DMS 273 treated with DMSO at 0.1 percent for 48 hours (cell line): ENCODE measurements at places on chromosomes 7 and 10.

GRCh38 chr10:106226142-106226541 lies 938.4 kb downstream of the SORCS1 start:
- DNase-seq = no peak

- DNase-seq = no peak
These were observed 223.5 kb upstream of the PHYHIPL start for GRCh38 chr10:58952747-58953466.

DNA sequence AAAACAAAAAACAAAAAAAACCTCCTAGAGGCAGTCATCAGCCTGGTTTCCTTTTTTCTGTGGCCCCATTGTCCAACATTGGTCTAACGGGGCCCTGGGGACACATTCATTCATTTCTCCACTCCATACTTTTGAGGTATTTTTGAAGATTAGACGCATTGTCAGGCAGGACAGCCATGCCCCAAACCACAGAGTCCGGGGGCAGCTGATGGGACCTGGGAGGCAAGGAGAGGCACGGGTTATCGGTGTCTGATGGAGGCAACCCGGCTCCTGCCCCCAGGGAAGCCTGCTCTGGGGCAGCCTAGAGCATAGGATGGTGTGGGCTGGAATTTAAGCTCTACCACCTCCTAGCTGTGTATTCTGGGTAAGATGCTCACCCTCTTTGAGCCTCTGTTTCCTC lies 6.5 kb upstream of the RABGEF1 start:
- no peak for DNase-seq

DNA sequence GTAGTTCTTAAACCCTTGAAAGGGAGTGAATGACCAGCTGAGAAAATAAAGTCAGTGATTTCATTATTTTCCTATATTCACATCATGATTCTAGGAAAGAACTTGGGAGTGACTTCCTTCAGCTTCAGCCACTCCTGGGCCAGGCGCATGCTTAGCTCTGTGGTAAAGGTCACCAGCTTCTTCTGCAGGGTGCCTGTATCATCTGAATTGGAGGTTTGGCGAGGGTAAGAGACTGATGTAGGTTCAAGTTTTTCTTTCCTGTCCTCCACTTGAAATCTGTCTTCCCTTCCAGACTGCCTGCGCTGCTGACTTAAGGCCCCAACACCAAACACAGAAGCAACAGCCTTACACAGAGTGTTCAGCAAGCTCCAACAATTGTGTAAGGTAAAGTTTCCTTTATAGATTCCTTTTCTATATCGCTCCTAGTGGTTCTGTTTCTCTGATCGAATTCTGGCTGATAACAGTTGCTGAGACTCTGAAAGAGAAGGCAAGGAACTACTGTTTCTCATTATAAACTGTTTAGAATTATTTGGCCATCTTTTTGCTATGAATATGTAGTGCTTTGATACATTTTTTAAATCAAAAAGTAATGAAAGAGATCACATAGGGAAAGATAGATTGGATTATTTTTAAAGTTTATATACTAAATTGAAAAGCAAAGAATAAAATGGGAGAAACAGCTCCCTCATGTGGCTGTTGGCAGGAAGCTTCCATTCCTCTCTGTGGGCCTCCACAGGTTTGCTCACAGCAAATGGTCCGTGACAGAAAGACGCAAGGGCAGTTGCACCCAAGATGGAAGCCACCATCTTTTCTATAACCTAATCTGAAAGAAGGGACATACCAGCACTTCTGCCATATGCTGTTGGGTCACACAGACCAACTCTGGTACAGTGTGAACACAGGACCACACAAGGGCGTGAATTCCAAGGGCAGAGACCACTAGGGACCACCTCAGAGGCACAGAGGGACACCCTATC lies 14.0 kb downstream of the GATAD1 start:
- peak; percentile 41 for DNase-seq

GRCh38 chr7:107506674-107507339 lies 37.0 kb downstream of the GPR22 start:
- peak; percentile 60 for DNase-seq

DNA sequence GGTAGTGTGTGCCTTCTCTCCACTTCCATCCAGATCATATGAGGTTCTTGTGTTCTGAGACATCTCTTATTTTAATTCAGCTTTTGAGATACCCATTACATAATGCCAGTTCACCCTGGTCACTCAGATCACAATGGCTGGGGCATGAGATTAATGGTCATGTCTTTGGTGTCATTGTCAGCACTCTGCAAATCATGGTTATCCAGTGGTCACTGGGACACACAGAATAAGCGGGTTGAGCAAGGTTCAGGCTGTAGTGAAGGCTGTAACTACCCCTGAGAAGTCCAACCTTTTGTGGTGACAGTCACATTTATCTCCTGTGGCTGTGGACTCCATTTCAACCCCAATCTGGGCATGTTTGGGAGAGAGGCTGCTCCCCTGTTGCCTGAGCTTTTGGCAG lies 35.8 kb downstream of the SORCS3 start:
- DNase-seq = no peak
